ENCODE measurements at places on chromosomes 6 and 20.
A peak's percentile ranks its signal among the peaks of the same experiment; 100 is the strongest.

DNA sequence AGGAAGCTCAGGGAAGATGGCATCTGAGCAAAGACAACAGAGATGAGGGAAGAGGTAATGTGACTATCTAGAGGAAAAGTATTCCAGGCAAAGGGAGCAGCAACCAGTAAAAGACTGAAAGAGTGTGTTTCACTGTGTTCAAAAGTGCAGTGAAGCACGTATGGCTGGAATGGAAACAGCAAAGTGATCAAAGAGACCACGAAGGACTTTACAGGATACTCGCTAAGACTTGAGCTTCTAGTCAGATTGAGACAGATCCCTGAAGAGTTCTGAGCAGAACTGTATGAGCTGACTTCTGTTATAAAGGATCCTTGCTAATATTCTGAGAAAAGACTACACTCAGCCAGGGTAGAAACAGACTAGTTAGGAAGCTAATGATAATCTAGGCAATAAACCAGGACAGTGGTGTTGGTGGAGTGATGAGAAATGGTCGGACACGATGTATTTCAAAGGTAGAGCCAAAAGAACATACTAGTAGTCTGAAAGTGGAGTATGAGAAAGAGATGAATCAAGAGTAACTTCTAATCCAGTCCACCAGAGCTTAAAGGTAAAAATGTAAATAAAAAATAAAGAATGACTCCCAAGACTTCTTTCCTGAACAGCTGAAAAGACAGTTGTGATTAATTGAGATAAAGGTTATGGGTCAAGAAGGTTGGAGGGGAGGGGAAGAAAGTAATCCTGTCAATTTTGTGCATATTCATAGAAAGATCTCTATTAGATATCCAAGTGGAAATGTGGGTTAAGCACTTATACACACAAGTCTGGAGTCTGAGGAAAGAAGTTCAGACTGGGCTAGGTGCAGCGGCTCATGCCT lies 14.2 kb downstream of the SEC63 start:
- DNase-seq: no peak
- no peak overlapping the region for H3K27ac ChIP-seq
- H3K36me3 ChIP-seq: peaks cover 38% of the 10 kb centered on the region
- no peak overlapping the region for H3K4me3 ChIP-seq
- peaks cover 15% of the 10 kb centered on the region for H3K4me1 ChIP-seq
- H3K27me3 ChIP-seq: no peaks in the 10 kb centered on the region

DNA sequence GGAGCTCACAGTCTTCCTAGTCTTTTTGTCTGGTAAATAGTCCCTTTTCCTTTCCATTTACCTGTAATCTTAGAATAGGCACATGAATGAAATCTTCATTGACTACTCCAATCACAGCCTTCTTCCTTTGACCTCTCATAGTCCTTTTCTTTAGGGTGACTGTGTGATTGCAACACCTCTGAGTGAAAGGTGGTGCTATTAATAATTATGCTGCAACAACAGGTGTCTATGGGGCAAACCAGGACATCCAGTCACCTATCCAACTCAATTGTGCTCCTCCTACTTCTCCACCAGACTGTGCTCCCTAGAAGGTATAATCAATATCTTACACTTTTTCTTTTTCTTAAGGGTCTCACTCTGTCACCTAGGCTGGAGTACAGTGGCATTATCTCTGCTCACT lies 29.4 kb downstream of the RIPOR2 start:
- no peak overlapping the region for H3K4me3 ChIP-seq
- H3K36me3 ChIP-seq: peaks cover 92% of the 10 kb centered on the region
- H3K27me3 ChIP-seq: no peaks in the 10 kb centered on the region
- H3K4me1 ChIP-seq: peaks cover 82% of the 10 kb centered on the region
- no peak overlapping the region for H3K27ac ChIP-seq

GRCh38 chr6:45483021-45483420 lies 105.3 kb upstream of the SUPT3H start:
- H3K27ac ChIP-seq: no peak overlapping the region
- peaks cover 56% of the 10 kb centered on the region for H3K36me3 ChIP-seq
- no peaks in the 10 kb centered on the region for H3K27me3 ChIP-seq
- H3K4me1 ChIP-seq: peaks cover 59% of the 10 kb centered on the region
- no peak for DNase-seq

GRCh38 chr6:88704980-88705379 lies 258.4 kb downstream of the RNGTT start:
- H3K36me3 ChIP-seq: no peaks in the 10 kb centered on the region
- H3K27ac ChIP-seq: no peak overlapping the region
- no peaks in the 10 kb centered on the region for H3K27me3 ChIP-seq
- no peaks in the 10 kb centered on the region for H3K4me1 ChIP-seq

DNA sequence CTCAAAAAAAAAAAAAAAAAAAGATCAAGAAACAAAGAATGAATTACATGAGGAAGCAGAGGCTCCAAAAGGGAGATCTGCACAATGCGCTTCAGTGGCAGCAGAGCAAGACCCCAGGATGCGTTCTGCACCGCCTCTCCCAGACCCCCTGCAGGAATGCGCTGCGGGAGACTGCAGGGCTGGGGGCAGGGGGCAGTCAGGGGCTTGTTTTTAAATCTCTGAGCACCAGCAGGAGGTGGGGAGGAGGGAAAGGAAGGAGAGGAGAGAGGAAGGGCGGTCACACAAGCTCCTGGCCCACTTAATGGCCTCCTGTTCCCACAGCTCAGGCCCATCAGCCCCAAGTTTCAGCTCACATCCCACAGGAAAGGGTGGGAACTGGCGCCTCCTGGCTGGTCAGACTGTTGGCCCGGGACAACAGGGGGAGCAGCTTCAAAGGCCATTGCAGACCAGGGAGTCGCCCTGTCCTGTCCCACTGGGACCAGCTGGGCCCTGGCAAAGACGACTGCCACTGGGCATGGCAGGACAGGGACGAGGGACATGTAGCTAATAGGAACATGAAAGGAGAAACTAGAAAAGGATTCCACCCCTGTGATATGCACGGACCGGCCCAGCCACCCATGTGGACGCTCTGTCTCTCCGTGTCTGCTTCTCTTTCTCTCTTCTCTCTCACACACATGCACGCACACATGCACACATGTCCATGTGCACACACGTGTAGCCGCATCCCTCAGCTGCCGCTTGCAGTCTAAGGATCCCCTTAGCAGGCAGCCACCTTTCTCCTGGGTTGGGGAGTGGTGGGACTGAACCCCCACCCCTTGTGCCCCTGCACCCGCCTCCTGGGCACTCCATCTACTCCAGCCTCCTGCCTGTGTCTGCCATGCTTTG lies 34.7 kb downstream of the TFEB start:
- H3K4me3 ChIP-seq: no peak overlapping the region
- no peaks in the 10 kb centered on the region for H3K36me3 ChIP-seq
- H3K4me1 ChIP-seq: peaks cover 8% of the 10 kb centered on the region
- no peak overlapping the region for H3K27ac ChIP-seq
- no peak for DNase-seq

- H3K36me3 ChIP-seq: no peaks in the 10 kb centered on the region
- H3K27me3 ChIP-seq: no peaks in the 10 kb centered on the region
- DNase-seq: no peak
- H3K27ac ChIP-seq: no peak overlapping the region
Observed at GRCh38 chr6:12476484-12476883, 186.3 kb downstream of the EDN1 start.

GRCh38 chr6:143163621-143164020 lies 102.9 kb downstream of the AIG1 start:
- H3K4me3 ChIP-seq: no peak overlapping the region
- no peaks in the 10 kb centered on the region for H3K36me3 ChIP-seq
- no peaks in the 10 kb centered on the region for H3K27me3 ChIP-seq
- no peaks in the 10 kb centered on the region for H3K4me1 ChIP-seq

GRCh38 chr6:49978332-49979226 lies 9.2 kb upstream of the DEFB113 start:
- H3K36me3 ChIP-seq: no peaks in the 10 kb centered on the region
- H3K4me1 ChIP-seq: peaks cover 10% of the 10 kb centered on the region
- peak overlapping the region; percentile 68 for H3K4me3 ChIP-seq
- no peak for DNase-seq
- no peaks in the 10 kb centered on the region for H3K27me3 ChIP-seq

- no peak for DNase-seq
- no peak overlapping the region for H3K27ac ChIP-seq
- no peaks in the 10 kb centered on the region for H3K4me1 ChIP-seq
- no peak overlapping the region for H3K4me3 ChIP-seq
Observed at GRCh38 chr6:1068068-1068467, 243.8 kb upstream of the FOXQ1 start.

- no peak overlapping the region for H3K27ac ChIP-seq
- H3K4me1 ChIP-seq: no peaks in the 10 kb centered on the region
- no peaks in the 10 kb centered on the region for H3K36me3 ChIP-seq
- H3K27me3 ChIP-seq: no peaks in the 10 kb centered on the region
Observed at GRCh38 chr6:161618831-161619454, 345.1 kb upstream of the AGPAT4 start.

DNA sequence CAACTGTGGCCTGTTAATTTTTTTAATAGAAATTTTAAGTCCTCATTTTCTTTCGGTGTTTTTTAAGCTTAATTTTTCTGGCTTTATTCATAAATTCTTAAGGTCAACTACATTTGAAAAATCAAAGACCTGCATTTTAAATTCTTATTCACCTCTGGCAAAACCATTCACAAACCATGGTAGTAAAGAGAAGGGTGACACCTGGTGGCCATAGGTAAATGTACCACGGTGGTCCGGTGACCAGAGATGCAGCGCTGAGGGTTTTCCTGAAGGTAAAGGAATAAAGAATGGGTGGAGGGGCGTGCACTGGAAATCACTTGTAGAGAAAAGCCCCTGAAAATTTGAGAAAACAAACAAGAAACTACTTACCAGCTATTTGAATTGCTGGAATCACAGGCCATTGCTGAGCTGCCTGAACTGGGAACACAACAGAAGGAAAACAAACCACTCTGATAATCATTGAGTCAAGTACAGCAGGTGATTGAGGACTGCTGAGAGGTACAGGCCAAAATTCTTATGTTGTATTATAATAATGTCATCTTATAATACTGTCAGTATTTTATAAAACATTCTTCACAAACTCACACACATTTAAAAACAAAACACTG lies 10.1 kb downstream of the HFE start:
- H3K4me3 ChIP-seq: no peak overlapping the region
- no peak overlapping the region for H3K27ac ChIP-seq
- H3K27me3 ChIP-seq: peaks cover 11% of the 10 kb centered on the region
- no peaks in the 10 kb centered on the region for H3K36me3 ChIP-seq

- H3K4me3 ChIP-seq: no peak overlapping the region
- DNase-seq: peak; percentile 74
- peaks cover 6% of the 10 kb centered on the region for H3K27me3 ChIP-seq
- H3K27ac ChIP-seq: no peak overlapping the region
- H3K36me3 ChIP-seq: peaks cover 22% of the 10 kb centered on the region
Observed at GRCh38 chr6:160455541-160456213, 107.5 kb downstream of the SLC22A3 start.

DNA sequence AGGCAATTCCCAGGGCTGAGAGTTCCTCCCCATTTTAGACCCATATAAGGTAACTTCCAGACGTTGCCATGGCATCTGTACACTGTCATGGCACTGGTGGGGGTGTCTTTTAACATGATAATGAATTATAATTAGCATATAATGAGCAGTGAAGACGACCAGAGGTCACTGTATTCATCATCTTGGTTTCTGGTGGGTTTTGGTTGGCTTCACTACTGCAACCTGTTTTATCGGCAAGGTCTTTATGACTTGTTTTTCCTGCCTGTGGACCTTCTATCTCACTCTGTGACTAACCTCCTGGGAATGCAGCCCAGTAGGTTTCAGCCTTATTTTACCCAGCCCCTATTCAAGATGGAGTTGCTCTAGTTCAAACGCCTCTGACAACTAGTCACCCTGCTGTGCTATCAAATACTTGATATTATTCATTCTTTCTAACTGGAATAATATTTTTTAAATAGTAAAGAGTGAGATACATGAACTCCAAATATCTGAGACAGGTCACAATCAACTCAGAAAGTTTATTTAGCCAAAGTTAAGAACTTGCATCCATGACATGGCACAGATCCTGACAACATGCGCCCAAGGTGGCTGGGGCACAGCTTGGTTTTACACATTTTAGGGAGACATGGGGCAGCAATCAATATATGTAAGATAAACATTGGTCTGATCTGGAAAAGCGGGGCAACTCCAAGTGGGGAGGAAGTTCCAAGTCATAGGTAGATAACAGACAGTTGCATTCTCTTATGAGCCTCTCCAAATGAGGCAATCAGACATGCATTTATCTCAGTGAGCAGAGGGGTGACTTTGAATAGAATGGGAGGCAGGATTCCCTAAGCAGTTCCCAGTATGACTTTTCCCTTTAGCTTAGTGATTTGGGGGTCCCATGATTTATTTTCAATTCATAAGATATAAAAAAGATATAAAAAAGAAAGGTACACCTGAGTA lies 1.2 kb upstream of the UFL1 start:
- H3K4me3 ChIP-seq: peak overlapping the region; percentile 100
- H3K4me1 ChIP-seq: peaks cover 22% of the 10 kb centered on the region
- no peak for DNase-seq
- peaks cover 17% of the 10 kb centered on the region for H3K36me3 ChIP-seq

GRCh38 chr6:130140084-130140483 lies 82.7 kb downstream of the SAMD3 start:
- DNase-seq: no peak
- H3K27me3 ChIP-seq: no peaks in the 10 kb centered on the region
- H3K27ac ChIP-seq: no peak overlapping the region
- H3K4me1 ChIP-seq: peaks cover 47% of the 10 kb centered on the region
- H3K36me3 ChIP-seq: peaks cover 74% of the 10 kb centered on the region
- H3K4me3 ChIP-seq: no peak overlapping the region

DNA sequence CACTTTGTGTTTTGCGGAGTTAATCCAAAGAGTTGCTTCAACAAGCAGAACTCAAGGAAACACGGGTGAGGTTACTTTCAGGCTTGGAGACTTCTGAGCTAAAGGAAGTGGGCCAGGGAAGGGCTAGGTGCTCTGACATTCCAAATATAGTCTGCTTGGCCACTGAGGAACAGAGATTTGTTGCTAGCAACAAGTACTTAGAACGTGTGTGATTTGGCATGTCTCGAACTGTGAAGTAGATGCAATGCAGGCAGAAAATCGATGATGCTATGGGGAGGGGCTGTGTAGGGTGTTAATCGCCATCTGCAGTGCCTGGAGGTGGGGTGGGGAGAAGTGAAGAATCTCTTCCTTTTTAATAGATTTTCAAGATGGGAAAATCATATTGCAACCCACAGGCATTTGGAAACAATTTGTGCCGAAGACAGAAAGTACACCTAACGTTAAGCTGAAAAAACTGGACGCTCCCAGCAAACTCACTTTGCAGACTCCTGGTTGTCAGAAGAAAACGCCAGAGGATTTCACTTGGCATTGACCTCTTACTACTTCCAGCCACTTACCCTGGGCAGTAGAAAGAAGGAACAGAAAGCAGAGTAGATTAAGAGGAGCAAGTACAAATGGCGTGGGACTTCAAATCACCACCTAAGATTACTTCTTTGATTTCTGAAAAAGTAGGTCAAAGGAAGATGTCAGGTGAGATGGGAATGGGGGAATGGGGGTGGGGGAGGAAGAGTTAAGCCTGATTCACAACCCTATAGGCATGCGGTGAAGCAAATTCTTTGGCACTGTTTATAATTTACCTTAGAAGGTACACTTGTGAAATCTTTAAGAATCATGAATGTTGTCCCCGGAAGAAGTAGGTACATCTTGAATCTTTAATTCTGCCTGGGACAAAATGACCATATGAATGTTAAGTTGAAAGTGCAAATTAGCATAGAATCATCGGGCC lies 314.1 kb downstream of the CD83 start:
- no peaks in the 10 kb centered on the region for H3K4me1 ChIP-seq
- no peaks in the 10 kb centered on the region for H3K36me3 ChIP-seq
- no peak for DNase-seq
- H3K27me3 ChIP-seq: no peaks in the 10 kb centered on the region
- H3K4me3 ChIP-seq: no peak overlapping the region
